ENCODE measurements at places on chromosomes 7 and 10.
A peak's percentile ranks its signal among the peaks of the same experiment; 100 is the strongest.

DNA sequence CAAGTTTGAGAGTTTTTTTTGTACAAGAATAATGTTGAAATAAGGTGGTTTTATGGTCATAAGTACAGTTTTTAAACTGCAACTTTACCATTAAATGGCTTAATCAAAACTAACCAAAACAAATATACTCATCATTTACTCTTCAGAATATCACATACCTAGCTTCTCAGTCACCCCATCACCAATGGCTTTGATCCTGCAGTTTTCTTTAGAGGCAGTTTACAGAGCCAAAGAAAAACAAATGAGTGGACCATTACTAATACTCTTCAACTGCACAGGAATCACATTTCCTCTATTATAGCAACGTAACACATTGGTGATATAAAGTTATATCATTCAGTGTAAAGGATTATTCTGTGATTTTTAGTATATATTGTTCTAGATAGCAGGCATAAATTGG is 576.1 kb upstream of the LRRTM3 start:
- no peak for DNase-seq

DNA sequence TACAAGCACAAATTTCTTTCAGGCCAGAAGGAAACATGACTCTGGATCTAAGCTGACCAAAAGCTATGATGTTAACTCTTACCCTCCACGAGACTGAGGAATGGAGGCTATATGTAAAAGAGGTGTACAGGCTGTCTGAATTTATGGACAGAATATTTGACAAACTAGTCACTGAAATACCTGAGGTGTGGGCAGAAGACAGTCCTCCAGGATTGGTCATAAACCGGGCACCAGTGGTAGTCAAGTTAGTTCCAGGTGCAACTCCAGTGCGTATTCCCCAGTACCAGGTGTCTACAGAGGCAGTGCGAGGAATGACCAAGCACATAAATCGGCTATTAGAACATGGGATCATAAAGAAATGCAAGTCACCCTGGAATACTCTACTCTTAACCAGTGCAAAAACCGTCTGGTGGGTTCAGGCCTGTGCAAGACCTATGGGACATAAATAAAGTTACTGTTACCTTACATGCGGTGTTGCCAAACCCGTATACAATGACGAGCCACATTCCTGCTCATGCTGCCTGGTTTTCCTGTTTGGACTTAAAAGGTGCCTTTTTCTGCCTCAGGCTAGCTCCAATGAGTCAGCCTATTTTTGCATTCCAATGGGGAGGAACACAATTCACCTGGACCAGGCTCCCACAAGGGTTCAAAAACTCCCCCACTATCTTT is 6.7 kb upstream of the CYREN start:
- no peak for DNase-seq

- no peak for DNase-seq
Measured at GRCh38 chr10:70664702-70665195, 7.6 kb upstream of the ADAMTS14 start.

DNA sequence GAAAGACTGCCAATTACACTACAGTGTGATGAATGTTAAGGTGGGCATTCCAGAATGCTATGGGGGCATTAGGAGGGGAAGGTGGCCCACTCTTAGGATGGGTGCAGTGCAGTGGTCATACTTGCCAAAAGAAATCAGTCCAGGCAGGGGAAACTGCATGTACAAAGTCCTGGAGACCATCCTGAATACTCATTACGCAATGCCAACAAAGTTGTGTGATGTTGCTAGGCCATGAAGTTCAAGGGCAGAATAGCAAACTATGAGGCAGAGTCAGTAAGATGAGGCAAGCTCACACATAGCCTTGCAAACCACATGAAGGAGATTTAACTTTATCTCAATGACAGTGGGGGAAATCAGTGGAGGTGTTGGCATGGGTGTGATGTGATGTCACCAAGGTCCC is 49.8 kb upstream of the SLC35B4 start:
- DNase-seq: no peak

- DNase-seq: no peak
Measured at GRCh38 chr10:15112657-15113056, 15.5 kb downstream of the RPP38 start.

DNA sequence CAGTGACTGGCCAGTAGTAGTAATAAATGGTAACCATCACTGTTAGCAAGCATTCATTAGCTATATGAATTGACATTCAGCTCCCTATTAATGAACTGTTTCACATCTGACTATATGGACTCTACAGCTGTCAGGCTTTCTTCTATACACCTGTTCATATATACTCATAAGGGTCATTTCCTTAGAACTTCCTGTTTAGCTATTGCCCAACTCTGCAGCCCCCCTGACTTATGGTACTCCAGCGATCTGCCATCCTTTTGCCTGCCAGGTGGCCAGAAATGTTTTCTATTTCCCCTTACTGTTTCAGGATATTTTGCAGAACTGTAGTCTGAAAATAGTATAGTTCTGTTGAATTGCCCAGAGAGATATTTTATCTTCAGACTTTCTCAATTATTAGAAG is 56.6 kb downstream of the TASOR2 start:
- no peak for DNase-seq

GRCh38 chr10:30697806-30698205 is 68.3 kb upstream of the LYZL2 start:
- no peak for DNase-seq

DNA sequence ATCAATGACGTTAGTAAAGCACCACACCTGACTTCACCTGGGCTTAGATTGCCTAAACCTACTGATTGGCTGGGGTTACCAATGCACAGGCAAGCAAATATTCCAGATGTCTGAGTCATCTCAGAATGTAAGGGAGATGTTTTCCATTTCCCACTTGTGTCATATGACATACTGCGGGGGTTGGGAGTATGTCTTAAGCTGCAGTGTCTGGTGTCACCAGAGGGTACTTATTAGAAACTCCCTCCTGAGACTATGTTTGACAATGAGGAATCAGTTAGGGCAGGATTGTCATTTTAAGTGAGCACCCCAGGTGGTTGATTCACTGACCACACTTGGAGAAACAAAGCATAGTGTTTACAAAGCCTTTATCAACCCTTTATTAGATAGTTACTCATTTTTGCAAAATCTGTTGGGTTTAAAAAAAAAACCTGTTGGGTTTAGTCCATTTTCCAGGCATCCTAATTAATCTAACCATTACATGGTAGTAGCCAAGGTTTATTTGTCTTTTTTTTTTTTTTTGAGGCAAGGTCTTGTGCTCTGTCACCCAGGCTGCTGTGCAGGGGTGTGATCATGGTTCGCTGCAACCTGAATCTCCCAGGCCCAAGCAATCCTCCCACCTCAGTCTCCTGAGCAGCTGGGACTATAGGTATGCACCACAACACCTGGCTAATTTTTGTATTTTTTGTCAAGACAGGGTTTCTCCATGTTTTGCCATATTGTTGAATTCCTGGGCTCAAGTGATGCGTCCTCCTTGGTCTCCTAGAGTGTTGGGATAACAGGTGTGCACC is 72.5 kb downstream of the CDK6 start:
- DNase-seq: no peak

DNA sequence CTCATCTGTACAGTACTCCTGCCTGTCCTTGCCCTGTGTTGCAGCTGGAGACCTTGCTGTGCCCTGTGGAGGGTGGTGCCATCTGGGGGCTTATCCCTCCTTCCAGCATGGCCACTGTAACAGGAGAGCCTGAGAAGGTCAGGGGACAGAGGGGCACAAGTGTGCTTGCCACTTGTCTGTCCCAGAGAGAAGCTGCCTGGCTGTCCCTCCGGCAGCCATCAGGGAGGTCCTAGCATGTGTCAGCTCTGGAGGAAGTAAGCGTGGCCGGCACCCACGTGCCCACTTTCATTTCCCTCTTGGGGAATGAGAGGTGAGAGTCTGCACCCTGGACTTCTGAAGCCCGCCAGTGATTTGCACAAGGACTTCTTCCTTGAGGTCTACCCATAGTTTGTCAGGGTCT is 97.0 kb upstream of the PPIF start:
- DNase-seq: no peak

- peak; percentile 4 for DNase-seq
Measured at GRCh38 chr7:132709971-132710567, 133.8 kb upstream of the PLXNA4 start.

- DNase-seq: no peak
Measured at GRCh38 chr7:84216472-84216871, 21.9 kb upstream of the SEMA3A start.

- no peak for DNase-seq
Measured at GRCh38 chr7:17640730-17641377, 299.4 kb downstream of the SNX13 start.
